ENCODE measurements at places on chromosomes 5 and 9.

DNA sequence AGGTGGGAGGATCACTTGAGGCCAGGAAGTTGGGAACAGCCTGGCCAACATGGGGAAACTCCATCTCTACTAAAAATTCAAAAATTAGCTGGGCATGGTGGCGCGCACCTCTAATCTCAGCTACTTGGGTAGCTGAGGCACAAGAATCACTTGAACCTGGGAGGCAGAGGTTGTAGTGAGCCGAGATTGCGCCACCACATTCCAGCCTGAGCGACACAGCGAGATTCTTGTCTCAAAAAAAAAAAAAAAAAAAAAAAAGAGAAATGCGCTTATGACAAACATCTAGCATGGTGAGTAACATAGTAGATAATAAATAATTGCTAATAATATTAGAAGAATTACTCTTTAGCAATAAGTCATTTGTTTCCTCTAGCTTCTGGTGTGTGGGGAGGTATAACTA lies 25.9 kb downstream of the RUSC2 start:
- DNase-seq = no peak

- DNase-seq = no peak
Observed at GRCh38 chr5:53219174-53219573, 109.6 kb upstream of the MOCS2 start.

DNA sequence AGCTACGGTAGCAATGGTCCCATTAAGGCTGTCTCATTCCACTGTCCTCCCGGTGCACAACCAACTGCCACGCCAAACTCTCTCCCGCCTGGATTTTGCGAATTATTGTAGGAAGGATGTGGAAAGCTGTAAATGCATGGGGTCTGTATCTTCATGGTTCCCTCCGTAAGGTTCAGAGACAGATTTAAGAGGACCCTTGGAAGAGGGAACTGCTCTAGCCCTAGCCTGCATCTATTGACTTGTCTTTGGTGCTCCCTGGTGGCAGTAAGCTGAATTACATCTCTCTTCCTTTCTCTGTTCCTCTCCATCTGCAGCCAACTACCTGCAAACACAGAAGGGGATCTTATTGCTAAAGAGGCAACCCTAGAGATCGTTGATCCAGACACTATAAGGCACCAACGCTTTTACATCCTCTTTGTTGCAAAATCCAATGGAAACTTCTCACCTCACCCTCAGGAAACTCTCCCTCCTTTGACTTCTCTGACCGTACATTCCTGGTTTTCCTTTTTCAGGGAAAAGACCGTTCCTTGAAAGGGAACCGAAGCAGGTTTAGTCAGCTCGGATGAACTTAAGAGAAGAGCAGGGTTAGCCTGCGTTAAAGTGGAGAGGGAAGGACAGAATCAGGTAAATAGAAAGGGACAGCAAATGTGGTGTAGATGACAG lies 11.9 kb downstream of the CAPSL start:
- peak; percentile 75 for DNase-seq

DNA sequence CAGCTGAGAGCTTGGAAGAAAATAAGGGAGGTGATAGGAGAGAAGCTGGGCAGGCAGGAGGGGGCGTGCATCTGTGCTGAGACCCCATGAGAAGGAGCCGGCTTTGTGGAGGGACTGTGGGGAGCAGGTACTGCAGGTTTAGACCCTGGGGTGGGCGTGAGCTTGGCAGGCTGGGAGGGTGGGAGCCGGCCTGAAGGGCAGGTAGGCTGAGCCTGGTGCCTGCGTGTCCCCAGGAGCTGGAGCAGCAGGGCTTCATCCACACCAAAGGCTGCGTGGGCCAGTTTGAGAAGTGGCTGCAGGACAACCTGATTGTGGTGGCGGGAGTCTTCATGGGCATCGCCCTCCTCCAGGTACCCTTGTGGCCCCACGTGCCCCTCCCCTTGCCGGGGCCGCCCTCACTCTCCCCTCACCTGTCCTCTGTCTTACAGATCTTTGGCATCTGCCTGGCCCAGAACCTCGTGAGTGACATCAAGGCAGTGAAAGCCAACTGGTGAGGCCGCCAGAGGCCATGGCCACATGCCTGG lies 9.2 kb downstream of the TSPAN17 start:
- DNase-seq = no peak

DNA sequence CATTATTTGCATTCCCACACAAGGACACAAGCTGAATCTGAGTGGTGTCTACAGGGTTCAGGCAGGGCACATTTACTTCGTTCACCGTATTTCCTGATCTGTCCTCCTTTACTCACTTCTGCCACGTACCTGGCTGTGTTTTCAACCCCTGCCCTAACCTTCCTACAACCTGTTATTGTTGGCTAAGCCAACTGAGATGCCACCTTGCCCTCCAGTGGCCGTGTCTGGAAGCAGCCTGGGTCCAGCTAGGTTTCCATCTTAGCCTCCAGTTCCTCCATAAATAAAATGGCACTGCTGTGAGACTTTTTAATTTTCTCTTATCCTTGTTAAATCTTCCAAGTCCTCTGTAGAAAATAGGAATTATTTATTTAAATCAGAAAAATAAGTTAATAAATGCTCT lies 64.8 kb downstream of the ATP10B start:
- peak; percentile 28 for DNase-seq

DNA sequence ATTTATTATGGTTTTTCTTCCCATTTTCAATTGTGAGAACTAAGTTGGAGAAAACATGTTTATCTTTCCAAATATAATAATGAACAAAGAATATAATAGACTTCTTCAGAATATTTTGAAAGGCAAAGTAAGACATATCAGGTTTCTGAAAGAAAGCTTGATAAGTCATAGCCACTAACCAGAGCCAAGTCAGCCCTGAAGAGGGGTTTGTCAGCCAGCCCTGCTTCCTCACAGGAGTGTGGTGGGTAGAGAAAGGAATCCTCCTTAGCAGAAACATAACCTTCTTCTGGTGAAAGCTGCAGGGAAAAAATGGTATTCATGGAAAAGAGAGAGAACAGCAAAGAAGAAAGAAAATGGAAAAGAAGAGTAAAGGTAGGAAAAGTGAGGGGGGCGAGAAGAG lies 93.4 kb downstream of the MPDZ start:
- DNase-seq = no peak

DNA sequence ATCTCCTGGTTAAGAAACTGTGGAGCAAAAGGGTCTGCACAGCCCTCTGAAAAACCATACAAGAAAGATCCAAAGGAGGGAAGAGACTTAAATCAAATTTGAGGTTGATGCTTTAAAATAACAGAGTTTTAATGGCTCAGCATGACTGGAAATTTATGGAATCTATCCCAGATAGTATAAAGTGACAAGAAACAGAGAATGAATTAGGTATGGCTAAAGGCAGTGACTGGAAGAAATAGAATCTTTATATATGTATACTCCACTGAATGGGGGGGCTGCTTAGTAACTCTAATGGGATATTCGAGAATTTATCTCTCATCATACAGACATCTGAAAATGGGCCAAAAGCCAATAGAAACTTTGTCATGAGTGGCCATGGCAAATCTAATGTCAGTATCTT lies 17.6 kb upstream of the MOCS2 start:
- no peak for DNase-seq

DNA sequence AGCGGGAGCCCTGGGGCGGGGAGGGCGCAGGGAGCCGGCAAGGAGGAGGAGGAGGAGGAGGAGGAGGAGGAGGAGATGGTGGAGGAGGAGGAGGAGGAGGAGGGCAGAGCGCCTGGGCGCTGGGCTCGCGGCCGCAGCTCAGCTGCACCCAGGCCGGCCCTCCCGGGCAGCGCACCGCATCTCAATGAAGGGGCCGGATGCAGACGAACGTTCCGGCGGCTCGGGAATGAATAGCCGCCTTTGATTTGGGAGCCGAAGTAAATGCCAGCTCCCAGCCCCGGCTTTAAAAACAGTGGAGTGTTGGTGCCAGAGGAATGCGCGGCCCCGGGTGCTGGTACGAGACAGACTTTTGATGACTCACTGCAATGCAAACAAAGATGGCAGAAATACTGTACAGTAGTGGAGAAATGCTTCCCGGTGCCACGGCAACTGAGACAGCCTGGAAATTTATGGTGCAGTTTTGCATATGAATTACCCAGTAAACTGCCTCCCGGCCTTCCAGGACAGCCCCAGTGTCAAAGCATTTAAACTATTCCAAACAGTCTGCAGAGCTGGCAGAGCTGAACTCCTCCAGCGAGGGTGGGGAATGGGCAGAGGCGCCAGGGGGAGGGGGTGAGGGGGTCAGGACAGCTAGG lies 43.1 kb downstream of the NACC2 start:
- DNase-seq = peak; percentile 42

GRCh38 chr5:19099195-19099594 lies 888.8 kb downstream of the CDH18 start:
- DNase-seq = no peak

GRCh38 chr5:119398727-119399466 lies 43.1 kb downstream of the TNFAIP8 start:
- no peak for DNase-seq

GRCh38 chr9:14967450-14968321 lies 57.5 kb upstream of the FREM1 start:
- DNase-seq = no peak

- DNase-seq = no peak
Observed at GRCh38 chr5:68730220-68730978, 363.4 kb upstream of the SLC30A5 start.

GRCh38 chr9:114682846-114683245 lies 854 bp upstream of the TEX48 start:
- no peak for DNase-seq

DNA sequence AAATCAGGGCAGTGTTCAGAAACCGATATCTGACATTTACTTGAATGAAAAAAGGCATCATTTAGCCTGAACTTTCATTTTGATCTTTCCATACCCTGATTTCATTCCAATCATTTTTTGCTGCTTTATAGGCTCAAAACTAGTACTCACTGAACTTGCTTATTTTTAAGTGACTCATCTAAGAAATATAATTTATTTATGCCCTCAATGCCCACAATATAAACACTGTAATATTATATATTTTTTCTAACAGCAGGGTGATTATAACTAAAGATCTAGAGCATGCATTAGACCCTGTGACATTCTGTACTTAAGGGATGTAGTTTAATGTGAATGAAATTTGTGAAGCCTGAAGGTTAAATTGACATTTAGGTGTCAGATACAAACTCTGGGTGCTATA lies 446.1 kb upstream of the CDH10 start:
- DNase-seq = no peak

GRCh38 chr9:98859941-98860340 lies 52.5 kb downstream of the GALNT12 start:
- no peak for DNase-seq

- no peak for DNase-seq
Observed at GRCh38 chr5:3344671-3345070, 251.0 kb upstream of the IRX1 start.

DNA sequence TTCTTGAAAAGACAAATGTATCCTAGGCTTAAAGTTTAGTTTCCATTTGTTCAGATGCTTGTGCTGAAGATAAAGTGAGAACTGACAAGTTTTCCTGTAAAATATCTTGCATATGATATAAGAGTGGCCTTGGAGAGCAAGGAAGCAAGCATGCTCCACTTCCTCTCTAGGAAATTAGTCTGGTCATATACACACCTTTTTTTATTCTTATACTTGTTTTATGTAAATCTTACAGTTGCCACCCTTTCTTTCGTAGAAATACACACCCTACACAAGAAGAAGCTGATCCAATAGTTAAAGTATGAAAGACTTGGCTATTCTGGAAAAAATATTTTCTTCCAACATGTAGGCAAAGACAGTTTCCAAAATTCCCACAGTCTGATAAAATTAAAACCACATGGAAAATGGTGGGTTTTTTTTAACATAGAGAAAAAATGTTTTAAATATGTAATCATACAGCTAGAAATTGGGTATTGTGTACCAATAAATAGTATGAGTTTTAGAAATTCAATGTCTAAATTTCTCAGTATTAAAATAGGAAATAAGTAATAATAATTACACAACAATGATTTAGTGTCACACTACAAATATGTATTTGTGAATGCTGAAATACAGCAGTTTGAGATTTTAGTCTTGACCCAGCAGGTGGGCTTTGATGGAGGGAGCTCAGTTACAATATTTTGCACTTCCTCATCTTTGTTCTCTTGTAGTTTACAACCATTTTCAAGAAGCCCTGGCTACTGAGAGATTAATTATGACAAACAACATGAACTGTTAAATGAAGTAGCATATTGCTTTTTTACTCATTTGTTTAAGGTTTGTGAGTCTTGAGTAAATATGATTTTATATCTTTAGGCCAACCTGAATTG lies 185.7 kb upstream of the GNA14 start:
- DNase-seq = no peak

DNA sequence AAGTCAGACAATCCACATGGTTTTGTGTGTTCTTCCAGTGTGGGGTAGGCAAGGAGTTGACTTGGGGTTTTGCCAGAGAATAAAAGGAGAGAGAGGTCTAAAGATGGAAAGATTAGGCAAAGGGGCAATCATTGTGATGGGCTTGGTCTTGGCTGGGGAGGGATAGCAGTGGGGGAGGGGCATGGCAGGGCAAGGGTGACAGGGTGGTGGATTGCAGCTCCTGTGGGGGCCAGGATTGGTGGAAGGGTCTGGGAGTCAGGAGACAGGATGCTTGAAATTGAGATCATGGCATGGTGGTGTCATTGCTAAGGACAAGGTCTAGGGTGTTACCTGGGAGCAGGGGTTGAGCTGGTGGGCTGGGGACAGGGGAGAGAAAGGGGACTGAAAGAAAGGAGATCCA lies 57.6 kb downstream of the ZNF618 start:
- DNase-seq = no peak

DNA sequence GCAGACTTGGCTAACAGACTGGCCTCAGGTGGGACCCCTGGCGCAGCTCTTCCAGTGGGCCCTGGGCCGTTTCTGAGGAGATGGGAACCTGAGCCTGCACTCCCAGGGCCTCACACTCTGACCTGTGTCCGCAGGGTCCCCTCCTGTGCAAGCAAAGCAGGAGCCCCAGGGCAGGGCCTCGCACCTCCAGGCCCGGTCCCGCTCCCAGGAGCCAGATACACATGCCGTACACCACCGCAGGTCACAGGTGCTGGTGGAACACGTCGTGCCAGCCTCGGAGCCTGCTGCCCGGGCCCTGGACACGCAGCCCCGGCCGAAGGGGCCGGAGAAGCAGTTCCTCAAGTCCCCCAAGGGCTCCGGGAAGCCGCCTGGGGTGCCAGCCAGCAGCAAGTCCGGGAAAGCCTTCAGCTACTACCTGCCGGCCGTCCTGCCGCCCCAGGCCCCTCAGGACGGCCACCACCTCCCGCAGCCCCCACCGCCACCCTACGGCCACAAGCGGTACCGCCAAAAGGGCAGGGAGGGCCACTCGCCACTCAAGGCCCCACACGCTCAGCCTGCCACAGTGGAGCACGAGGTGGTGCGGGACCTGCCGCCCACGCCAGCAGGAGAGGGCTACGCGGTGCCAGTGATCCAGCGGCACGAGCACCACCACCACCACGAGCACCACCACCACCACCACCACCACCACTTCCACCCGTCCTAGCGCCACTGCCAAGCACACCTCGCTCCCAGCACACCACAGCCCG lies 29.2 kb downstream of the NKD2 start:
- DNase-seq = no peak

GRCh38 chr9:81460693-81461092 lies 228.7 kb downstream of the TLE1 start:
- DNase-seq = no peak

GRCh38 chr5:31982621-31983020 lies 191.5 kb downstream of the GOLPH3 start:
- no peak for DNase-seq

Measured in activated CD4-positive, alpha-beta T cell treated with anti-CD3 and anti-CD28 coated beads for 48 hours (primary cell).